ENCODE measurements at places on chromosomes 1 and 21.

DNA sequence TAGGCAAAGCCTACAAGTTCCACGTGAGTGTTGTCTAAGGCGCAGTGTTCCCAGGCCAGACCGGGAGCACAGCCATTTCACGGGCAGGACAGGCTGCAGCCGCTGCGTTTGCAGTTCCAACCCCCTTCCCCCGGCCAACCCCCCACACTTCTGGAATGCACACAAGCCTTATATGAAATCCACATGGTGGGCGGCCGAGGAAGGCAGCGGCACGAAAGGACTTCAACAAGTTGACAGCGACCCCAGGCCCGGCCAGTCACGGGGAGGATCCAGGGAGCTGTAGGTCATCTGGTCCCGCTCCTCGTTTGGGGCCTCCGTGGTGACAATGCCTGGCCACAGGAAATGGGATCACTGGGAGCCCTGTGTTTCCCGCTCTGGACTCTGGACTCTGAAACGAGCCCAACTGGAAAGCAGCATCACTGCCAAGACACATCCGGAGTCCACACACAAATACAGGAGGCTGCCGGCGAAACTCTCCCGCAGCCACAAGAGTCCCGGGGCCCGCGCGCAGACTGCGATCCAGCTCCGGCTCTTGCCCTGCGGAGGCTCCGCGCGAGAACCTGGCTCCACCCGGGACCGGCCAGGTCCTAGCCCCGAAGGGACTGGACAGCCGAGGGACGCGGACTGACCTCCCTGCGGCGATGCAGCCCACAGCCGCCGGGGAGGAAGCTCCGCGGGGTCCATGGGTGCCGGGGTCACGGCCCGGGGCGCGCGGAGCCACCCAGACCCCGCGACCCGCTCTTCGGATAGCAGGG is 794 bp downstream of the NID1 start:
- DNase-seq: no peak

DNA sequence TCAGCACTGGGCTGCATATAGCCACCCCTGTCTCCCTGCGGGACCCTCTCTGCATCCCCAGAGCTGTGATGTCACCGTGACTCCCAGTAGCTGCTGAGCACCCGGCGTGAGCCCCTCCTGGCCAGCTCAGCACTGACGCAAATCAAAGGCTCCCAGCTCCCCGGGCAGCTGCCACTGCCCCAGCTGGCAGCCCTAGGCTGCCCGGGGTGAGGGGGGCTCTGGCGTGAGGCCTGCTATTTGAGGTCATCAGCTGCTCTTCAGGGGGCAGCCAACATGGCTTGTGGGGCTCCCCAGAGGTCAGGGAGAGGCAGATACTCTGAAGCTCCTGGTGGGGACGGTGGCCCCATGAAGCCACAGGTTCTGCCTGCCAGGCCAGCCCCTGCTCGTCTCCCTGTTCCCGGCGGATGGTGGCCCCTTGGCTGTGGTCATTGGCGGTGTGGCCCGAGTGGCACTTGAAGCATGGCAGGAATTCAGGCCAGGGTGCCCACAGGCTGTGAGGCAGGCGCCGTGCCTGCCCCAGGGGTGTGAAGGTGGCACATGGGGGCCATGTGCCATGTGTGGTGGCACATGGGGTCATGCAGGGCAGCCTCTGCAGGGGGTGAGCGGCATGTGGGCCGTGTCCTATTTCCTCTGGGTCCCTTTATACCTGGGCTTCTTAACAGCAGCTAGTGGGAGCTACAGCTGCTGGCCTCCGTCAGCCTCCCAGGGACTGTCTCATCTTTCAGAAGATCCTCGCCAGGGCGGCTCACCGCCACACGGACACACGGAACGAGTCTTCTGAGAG is 85.4 kb downstream of the SIK1 start:
- DNase-seq: no peak

- peak; percentile 95 for DNase-seq
These were observed 34.8 kb downstream of the ZMYND12 start for GRCh38 chr1:42420911-42421585.

DNA sequence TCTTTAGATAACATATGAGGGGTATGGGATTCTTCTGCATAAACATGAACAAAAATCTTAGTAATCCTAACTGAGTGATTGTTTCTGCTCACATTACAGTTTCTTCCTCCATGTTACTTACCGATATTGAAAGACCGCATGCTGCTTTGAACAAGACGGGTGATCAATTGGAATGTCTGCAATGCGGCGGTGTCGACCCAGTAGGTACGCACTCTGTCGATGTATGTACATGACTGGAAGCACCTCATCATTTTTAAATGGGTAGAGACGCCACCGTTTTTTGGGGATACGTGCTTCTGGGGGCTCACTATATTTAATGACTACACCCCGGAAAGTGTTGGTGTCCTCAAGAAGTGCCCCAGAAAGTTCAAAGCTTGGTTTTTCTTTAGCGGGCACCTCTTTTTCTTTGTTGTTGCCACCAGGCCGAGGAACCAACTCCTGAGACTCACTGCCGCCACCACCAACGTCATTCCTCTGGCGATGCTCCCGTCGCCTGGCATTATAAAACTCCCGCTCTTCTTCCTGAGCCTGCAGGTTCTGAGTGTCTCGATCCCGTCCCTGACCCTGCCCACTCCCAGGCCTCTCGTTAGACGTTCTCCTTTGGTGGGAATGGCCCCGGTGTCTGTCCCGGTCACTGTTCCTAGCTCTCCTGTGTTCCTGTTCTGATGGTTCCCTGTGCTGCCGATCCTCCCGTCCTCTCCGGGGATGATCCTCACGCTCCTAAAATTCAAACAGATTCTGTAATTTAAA is 13.9 kb downstream of the SNIP1 start:
- no peak for DNase-seq

- DNase-seq: peak; percentile 5
These were observed 75.0 kb downstream of the RWDD3 start for GRCh38 chr1:95309031-95309471.

DNA sequence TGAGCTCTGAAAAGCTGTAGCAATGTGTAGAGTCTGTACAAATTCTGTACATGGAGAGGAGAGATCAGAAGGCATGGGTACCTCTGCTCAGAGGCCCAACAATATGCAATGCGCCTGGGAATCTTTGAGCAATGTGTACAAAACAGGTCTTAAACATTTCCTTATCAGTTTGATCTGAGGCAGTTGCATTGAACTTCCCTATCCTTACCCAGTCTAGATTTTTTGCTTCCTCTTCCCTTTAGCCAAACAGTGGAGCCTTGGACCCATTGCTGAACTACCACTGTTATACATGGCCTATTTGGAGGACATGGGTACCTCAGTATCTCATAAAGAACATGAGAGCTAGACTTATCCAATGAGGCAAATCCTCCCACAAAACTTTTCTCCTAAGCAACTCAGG is 12.6 kb upstream of the MNDA start:
- DNase-seq: no peak

DNA sequence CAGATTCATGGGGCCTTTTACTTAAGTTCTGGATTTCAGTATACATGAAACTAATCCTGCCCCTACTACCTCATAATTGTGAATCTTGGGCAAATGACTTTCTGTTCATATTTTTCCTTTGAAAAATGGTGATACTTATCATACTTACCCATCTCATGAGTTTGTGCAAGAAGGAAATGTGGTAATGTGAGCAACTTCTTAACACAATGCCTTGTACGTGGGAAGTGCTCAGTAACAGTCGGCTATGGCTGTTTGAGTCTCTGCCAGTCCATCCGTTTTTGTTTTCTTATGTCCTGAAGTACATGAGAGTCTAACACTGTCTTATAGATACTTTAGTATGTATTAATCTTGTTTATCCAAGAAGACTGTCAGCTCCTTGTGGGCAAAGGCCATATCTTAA is 86.5 kb downstream of the PATJ start:
- no peak for DNase-seq

DNA sequence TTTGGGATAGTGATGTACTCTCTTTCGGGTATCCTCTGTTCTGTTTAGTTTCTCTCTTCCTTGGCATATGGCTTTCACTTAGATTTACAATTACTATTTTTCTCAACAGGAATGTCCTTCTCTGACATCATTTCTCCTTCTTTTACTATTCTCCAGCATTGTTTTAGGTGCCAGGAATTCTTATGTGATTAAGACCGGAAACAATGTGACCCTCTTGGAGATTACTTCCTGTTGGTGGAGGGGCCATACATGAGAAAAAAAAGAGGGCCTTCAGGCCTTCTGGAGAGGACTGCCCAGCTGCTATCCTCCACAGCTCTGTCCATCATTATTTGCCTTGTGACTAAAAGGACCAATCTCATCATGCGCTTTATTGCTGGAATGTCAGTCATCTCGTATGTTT is 50.4 kb upstream of the ADAMTS5 start:
- no peak for DNase-seq

- DNase-seq: no peak
These were observed 1528.0 kb downstream of the BRINP3 start for GRCh38 chr1:188949701-188950100.

DNA sequence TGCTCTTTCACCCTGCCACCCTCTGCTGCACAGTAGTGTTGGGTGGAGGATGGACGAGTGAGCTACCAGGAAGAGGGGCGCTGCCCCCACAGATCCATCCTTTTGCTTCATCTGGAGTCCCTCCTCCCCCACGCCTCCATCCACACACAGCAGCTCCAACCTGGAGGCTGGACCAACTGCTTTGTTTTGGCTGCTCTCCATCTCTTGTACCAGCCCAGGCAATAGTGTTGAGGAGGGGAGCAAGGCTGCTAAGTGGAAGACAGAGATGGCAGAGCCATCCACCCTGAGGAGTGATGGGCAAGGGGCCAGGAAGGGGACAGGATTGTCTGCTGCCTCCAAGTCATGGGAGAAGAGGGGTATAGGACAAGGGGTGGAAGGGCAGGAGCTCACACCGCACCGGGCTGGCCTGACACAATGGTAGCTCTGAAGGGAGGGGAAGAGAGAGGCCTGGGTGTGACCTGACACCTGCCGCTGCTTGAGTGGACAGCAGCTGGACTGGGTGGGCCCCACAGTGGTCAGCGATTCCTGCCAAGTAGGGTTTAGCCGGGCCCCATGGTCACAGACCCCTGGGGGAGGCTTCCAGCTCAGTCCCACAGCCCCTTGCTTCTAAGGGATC is 8.5 kb downstream of the CHRNB2 start:
- DNase-seq: no peak

DNA sequence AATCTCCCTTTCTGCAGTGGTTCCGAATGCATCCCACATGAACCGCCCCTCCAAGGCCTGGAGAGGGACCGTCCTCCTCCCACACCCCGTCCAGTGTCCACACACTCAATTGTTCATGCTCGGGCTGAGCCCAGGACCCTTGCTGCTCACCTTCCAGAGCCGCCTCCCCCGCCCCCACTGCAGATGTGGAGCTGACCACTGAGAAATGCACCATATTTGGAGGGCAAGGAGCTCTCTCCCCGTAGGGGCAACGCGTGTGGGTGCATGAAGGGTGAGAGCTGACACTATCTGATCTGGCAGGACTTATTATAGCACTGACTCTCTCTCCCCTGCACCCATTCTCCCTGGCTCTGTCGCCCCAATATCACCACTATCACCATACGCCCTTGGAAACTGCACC is 4.0 kb upstream of the S100A3 start:
- DNase-seq: no peak

DNA sequence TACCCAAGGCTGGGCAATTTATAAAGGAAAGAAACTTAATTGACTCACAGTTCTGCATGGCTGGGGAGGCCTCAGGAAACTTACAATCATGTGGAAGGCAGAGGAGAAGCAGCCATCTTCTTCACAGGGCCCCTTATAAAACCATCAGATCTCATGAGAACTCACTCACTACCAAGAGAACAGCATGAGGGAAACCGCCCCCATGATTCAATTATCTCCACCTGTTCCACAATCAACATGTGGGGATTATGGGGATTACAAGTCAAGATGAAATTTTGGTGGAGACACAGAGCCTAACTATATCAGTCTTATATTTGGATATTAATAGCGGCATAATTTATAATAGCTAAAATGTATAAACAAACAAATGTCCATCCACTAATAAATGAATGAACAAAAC is 1123.7 kb upstream of the NCAM2 start:
- no peak for DNase-seq

- no peak for DNase-seq
These were observed 24.7 kb downstream of the KNCN start for GRCh38 chr1:46526691-46527291.

GRCh38 chr1:162463021-162463420 is 34.6 kb upstream of the UHMK1 start:
- DNase-seq: no peak

DNA sequence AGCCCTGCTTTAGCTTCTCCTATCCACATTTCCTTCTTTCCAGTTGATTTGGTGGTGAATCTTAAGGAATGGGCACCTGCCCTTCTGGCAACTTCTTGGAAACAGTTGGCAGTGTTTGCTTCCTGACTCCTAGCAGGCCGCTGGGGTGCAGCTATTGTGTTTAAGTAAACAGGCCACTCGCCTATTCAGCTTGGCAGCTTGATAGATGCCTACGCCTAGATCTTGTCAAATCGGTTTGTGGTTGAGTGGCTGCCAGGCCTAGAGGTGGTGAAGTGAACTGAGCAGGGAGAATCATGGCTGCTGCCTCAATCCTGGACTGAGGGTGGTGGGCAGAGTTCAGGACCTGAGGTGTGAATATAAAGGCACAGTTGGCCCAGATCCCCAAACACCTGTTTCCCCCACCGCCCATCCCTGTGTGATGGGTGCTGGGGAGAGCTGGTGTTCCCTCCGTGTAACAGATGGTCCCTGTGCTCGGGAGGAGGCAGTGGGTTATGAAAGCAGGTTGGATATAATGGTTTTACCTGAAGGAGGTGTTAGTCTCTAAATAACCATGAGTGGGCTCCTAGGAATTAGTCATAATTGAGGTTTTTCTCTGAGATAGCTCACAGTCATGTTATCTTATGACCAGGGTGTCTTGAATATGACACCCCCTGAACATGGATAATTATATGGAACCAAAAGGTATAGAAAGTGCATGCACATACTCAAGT is 940 bp upstream of the PLA2G2C start:
- no peak for DNase-seq

- DNase-seq: no peak
These were observed 5.6 kb downstream of the JAK1 start for GRCh38 chr1:64960731-64961130.

- no peak for DNase-seq
These were observed 18.5 kb upstream of the CYYR1 start for GRCh38 chr21:26591543-26591942.

GRCh38 chr1:157140063-157140588 is 1.9 kb upstream of the ETV3 start:
- DNase-seq: no peak

DNA sequence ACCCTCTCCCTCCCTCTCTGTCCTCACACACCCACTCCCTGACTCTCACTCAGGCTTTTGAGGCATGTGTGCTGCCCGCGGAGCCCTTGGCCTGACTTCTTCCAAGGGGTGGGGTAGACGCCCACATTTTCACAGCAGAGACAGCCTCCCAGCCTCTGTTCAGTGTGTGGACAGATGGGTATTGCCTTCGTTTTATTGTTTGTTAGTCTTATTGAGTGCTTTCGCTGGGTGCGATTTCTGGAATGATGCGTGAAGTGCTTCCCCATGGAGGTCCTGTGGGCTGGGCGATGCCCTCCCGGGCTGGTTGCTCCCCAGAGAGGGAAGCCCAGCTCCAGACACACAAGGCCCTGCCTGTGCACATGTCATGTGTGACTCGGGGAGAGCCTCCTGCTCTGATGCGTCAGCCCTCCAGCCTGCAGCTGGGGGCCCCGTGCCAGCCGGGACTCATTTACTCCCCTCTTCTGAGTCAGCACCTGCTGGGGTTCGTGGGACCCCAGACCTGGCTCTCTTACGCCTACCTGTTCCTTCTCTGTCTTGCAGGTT is 14.7 kb downstream of the PDXK start:
- DNase-seq: peak; percentile 32

- DNase-seq: no peak
These were observed 56.7 kb downstream of the MRPL39 start for GRCh38 chr21:25550352-25551120.

GRCh38 chr1:60865166-60865565 is 217.2 kb upstream of the NFIA start:
- no peak for DNase-seq

GRCh38 chr1:21559788-21560567 is 50.8 kb downstream of the ALPL start:
- DNase-seq: no peak

All from skeletal muscle cell (primary cell).